ENCODE measurements at places on chromosomes 2 and 18.

DNA sequence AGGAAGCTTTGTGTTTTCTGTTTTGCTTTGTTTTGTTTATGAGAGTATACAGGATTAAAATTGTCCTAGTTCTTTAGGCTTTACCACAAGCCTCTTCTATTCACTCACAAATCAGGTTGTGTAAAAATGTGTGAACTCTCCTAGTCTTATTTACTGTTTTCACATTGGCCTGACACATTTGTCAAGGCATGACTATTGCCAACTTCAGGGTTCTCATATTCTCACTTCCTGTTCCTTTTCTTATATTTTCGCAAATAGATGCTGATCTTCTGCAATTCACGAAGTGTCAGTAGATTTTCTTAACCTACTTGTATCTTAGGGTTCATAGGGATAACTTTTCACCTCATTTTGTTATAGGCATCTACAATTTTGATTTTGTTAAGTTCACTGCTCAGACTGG, 67.1 kb downstream of the CCDC102B start:
- DNase-seq = no peak

DNA sequence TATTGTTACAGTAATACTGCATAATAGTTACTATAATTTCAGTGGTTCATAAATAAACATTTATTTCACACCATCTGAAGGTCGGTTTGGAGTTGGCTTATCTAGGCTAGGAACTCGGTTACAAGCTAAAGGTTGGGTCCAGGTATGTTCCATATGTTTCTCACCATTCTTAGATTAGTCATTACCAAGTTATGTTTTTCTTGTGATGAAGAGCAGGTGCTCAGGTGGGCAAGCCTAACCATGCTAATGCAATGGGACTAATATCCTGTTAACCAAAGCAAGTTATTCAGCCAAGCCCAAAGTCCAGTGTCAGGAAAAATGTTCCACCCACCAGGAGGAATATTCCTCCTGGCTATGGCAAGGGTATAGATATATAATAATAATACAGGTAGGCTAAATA, 93.2 kb downstream of the CPO start:
- no peak for DNase-seq

GRCh38 chr2:35978218-35978617, 377.4 kb upstream of the CRIM1 start:
- DNase-seq = no peak

- DNase-seq = no peak
Observed at GRCh38 chr18:63138436-63139340, 180.9 kb downstream of the BCL2 start.

DNA sequence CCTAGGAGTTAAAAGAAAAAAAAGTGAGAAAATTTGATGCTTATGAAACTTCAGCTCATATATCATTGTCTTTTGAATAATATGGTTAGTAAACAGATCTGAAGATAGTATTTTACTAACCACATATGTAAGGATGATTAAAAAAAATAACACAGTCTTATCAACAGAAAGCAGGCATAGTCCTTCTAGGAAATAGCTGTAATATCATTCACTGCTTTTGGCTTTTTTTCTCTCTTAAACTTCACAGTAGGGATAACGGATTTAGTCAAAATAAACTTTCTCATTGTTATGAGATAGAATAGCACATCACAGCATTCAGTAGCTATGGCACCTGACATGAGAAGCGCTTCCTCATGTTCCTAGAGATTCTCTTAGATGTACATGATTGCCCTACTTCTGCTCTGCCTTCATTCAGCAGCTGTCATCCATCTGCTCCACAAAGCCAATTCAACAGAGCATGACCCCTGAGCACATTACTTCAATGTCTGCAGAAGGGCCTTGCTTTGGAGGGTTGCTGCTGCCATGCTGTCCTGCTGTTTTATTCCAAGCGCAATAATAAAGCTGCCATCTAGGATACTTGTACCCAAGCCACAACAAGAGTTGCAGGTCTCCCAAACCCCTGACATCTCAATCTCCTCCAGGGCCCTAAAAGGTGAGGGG, 67.0 kb downstream of the TTC21B start:
- DNase-seq = no peak

- no peak for DNase-seq
Observed at GRCh38 chr18:6505498-6505875, 90.8 kb upstream of the L3MBTL4 start.

DNA sequence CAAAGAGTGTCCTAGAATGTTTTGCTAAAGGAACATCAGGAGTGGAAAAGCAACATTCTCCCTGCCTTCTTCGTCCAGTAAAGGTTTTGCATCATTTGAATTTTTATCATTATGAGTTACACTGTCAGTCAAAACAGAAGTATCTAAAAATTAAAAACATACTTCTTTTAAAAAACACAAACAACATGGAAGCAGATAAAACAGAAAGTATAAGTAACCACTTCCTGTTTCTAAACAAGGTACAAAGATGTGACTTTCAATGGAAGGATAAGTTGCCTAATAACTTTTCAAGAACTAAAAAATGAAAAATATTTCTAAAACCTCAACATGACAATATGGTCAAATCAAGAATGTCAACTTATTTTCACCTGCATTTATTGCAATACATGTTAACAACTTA, 158.2 kb downstream of the STK39 start:
- no peak for DNase-seq

- no peak for DNase-seq
Observed at GRCh38 chr18:43093646-43094045, 21.8 kb downstream of the RIT2 start.

DNA sequence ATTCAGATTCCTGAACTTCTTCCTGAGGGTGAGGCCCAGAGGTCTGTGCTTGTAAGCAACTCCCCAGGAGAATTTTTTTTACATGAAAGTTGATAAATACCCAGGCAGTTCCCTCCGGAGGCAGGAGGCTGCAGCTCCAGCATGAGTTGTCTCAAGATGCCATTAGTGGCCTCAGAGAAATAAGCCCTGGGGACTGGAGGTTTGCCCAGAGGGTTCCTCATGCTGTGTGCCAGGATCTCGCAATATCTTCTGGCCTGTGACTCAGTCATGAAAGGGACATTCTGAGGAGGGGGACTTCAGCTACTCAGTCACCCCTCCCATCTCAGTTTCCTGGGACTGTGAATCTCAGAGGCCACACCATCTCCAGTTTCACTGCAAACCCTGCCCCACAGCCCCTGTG, 49.9 kb downstream of the LYPD1 start:
- DNase-seq = no peak

GRCh38 chr18:79530821-79531220, 135.1 kb downstream of the NFATC1 start:
- DNase-seq = no peak

DNA sequence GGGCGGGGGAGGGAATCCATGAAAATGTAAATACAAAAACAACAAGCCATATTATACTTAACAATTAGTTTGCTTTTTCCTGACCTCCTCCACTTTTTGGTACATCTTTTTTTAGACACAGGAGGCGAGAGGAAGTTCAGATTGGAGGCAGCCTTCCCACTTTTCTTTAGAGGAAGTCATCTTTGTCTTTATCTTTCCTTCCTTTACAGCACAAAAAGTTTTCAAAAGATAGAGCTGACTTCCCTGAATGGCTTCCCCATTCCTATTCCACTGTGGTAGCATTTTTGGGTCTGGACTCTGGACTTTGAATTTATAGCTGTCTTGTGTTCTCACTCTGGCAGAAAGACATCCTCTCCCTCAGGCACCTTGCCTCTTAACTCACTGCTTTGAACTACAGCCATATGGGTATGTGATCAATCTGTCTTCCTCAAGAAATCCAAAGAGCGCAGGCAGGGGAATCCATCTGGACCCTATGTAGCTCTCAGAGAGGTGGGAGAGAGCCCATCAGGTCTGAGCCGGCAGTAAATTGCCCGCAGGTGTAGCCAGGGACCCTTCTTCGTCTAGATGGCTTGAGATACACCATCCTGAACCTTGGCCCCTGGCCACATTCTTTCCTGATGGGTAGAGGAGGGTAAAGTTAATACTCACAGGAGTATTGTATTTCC, 101.9 kb downstream of the AQP4 start:
- no peak for DNase-seq

DNA sequence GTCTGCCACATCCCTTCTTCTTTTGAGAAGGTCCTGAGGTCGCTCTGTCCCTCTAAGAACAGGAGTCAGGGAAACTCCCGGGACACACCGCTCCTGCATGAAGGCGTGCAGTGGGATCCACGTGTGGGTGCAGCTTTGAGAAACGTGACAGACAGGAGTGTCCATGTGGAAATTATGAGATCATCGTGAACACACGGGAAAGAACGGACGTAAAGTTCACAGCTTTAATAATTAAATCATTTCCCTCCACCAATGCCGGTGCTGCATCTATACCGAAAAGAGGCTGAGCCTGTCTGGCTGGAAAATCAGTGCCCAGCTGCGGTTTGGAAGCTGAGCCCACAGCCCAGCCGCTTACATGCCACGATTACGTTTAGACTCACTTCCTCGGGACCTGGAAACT, 372.4 kb upstream of the SALL3 start:
- DNase-seq = no peak

GRCh38 chr2:201176081-201176481, 6.9 kb upstream of the CASP10 start:
- DNase-seq = no peak

- no peak for DNase-seq
Observed at GRCh38 chr2:207901829-207902228, 123.5 kb downstream of the PLEKHM3 start.

Measured in amygdala (tissue), 56 donors.